ENCODE measurements at places on chromosomes 7 and 10. TPM values are rescaled to one million over a fixed set of nuclear protein-coding genes. Genes with fewer than 3 reads are reported as not detected.

The GBX1 gene
- total RNA-seq, result not detected

The MORN4 gene
- 3.7 TPM for total RNA-seq

The ZNF503 gene
- 2.2 TPM for total RNA-seq

The ADAM12 gene
- total RNA-seq, result 34.8 TPM

The AGMO gene
- total RNA-seq, result 1.1 TPM

The FAM25C gene
- total RNA-seq, result not detected

DNA sequence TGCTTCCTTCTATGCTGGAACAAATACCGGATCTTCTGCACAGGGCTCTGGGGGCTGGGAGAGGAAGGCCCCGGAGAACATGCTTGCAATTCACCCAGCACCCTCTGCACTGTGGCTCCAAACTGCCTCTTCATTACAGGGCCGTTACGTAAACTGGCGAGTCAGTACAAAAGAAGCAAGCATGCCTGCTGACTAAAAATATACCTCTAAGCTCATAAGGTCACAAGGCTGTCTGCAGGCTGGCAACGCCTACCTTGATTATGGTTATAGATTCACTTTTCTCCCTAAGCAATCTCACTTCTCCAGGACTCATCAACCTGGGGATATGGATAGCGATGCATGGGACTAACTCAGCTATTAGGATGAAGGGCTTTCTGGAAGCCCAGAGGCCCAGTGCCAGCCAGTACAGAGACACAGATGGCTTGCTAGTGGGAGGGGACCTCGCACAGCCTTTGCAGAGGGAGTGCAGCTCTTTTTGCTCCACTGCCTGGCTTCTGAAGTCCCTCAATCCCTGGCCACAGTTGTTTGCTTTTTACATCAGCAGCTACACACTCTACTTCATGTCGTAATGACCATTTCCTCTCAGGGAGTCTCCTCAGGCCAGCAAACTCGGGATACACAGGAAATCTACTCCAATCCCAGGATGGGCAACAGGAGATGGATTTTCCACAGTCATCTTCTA, 96.1 kb downstream of the SH3PXD2A start:
- DNase-seq, result peak; percentile 74

DNA sequence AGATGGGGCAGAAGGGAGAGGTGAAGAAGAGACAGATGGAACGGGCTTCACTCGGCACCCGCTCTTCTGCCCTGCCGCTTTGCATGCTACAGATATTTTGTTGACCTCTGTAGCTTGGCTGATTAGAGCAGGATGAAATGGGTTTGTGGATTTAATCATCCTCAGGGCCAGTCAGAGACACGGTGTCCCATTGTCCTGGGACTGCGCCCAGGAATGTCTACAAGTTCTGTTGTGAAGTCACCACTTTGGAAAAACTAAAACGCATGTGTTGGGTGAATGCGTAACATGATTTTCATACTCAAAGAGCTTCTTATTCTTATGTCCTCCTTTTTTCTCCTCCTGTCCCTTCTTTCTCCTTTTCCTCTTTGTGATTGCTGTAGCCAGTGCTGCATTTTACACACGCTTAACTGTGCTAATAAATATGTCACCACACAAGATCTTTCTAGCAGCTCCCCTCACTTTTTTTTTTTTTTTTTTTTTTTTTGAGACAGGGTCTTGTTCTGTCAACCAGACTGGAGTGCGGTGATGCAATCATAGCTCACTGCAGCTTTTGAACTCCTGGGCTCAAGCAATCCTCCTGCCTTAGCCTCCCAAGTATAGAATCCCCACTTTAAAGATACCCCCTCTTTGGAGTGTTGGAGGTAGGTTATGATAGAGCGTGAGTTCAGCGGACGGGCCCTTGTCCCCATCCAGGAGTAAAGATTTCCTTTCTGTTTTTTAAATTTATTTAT, 3.4 kb downstream of the CPA4 start:
- no peak for DNase-seq

DNA sequence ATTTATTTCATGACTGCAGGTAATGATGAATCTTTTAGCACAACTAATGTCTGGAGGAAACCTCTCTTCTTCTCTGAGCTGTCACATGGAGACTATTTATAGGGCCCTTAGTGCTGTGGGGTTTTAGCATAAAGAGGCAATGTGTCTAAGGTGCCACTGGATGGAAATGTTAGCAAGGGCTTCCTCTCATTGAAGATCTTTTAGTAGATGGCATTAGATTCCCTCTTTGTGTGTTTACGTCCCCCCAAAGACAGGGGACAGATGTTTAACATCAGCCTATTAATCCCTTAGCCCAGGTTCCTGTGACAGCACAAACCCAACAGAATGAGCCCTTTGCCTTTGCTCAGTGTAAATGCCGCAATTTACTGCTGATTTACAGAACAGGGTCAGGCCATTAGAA, 208.6 kb downstream of the SKAP2 start:
- DNase-seq, result no peak

- DNase-seq, result no peak
These were observed 33.4 kb upstream of the C1GALT1 start for GRCh38 chr7:7148798-7149481.

DNA sequence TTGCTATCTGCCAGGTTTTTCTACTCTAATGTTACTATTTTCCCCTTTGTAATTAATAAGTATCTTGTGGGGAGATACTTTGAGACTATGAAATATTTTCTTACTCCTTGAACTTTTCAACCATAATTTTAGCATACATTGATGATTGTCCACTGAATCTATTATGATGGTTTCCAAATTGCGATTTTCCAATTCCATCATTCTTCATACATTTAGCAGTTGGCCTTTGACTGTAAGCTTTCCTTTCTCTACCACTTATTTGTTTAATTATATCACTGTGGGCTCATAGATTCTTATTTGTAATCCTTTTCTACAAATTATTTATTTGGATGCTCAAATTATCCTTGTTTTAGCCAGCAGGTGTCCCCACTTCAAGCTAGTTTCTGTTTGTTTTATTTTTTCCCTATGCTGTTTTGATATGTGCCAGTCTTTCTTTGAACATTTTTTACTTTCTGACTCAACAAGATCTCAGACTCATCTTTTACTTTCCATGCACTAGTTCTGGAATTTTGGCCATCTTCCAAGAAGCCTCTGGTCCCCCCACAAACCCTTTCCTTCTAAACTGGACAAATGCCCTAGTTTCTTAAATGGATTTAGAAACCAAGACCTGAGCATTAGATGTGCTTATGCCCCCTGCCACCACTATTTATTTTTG, 11.4 kb upstream of the MRPS16 start:
- peak; percentile 43 for DNase-seq

GRCh38 chr10:118209215-118209614, 132.9 kb downstream of the FAM204A start:
- DNase-seq, result peak; percentile 35

DNA sequence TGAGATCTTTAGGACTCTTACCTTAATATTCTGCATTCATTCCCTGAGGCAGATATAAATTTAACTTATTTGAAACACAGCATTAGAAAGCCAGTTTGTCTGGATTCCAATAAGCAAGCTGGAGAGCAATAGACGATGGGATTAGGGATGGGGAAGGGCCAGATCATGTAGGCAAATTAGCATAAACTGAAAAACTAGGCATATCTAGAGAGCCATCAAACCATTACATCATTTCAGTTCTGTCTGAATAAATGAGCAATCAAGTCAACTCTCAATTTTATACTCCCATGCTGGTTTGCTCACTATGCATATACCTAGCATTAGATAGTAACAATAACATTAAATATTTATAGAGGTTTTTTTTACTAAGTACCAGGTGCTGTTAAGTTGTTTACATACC, 583.6 kb upstream of the LRRN3 start:
- DNase-seq, result no peak

DNA sequence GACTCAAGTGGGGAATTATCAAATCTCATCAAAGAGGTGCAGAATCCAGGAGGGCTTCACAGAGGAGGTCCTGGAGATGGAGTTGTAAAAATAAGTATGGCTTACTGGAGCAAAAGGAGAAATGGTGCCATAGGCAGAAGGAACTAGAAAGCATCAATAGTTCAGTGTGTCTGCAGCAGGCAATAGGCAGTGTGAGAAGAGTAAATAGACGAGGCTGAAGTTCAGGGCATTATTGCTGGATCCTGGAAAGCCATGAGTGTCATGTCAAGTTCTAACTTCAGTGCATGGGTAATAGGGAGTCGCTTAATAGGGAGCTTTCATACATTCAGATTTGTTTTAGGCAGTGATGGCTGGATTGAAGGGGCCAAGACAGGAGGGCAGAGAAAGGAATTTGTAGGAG, 39.3 kb downstream of the CYP26A1 start:
- no peak for DNase-seq

DNA sequence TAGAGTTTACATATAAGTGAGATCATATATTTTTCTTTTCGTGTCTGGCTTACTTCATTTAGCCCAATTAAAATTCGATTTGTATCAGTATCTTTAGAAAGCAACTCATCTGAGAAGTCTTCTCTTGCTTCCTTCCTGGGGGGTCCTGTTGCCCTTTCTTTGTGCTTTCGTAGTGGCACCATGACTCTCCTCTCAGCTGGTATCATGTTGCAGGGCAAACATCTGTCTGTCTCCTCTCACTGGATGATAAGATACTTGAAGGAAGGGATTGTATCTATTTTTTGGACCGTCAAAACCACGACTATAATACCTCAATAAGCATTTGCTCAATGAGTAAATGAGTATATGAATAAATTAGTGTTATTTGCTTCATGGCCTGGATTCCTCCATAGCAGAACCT, 382.5 kb upstream of the SORCS1 start:
- peak; percentile 41 for DNase-seq

DNA sequence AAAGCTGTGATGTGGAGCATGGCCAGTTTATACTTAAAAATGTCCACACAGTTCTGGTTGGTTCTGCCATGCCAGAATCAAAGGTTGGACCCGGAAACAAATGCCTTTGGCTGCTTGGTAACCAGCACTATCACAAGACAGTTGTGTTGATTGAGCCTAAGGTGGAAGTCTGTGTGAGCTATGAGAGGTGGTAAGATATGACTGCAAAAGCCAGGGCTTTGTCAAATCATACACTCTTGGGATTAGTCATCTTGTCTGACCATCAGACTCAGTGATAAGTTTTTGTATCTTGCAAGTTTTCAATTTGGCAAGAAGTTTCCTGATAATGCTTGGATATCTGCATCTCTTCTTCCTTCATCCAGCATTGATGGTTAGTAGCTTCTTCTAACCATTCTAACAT, 35.5 kb downstream of the GPR141 start:
- DNase-seq, result no peak

Measured in RPMI7951 (cell line).